ENCODE measurements at places on chromosomes 5 and 9.

DNA sequence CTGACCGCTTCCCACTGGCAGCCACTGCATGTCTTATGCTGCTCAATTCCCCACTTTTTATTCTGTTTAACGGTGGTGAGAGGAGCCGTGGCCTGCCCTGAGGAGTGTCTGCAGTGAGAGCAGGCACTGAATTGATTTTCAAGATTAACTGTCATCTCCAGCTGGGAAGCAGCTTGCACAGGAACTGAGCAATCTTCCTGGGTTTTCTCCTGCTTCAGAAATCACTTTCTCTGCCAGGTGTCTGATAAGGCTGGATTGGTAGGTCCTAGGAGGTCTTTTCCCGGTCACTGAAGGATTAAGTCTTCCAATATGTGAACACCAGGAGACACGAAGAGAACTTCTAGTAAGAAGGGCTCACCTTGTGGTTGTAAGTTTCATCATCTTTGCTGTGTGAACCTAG is 181.1 kb upstream of the RAD23B start:
- no peak for DNase-seq

DNA sequence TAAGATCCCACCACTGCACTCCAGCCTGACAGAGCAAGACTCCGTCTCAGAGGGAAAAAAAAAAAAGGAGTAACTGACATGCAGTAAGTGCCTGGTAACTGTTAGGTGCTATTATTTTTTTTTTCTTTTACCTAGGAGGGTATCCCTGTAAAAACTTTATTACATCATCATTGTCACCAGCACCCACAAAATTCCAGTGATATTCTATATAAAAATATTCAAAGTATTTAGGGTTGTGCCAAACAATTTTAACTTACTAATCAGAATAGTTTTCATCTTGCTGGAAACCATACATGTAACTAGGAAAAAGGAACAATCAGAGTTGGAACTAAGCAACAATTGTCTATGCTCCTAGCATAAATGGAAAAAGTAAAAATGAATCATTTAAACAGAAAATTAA is 112.4 kb downstream of the SSBP2 start:
- no peak for DNase-seq

DNA sequence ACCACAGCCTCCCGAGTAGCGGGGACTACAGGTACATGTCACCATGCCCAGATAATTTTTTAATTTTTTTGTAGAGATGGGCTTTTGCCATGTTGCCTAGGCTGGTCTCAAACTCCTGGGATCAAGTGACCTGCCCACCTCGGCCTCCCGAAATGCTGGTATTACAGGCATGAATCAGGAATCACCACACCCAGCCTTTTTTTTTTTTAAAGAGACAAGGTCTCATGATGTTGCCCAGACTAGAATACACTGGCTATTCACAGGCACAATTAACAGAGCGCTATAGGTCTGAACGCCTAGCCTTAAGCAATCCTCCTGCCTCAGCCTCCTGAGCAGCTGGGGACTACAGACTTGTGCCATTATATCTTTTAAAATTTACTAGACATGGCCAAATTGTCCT is 36.1 kb downstream of the GEMIN5 start:
- no peak for DNase-seq

- no peak for DNase-seq
Measured at GRCh38 chr5:151449839-151450238, 2.4 kb downstream of the SLC36A1 start.

DNA sequence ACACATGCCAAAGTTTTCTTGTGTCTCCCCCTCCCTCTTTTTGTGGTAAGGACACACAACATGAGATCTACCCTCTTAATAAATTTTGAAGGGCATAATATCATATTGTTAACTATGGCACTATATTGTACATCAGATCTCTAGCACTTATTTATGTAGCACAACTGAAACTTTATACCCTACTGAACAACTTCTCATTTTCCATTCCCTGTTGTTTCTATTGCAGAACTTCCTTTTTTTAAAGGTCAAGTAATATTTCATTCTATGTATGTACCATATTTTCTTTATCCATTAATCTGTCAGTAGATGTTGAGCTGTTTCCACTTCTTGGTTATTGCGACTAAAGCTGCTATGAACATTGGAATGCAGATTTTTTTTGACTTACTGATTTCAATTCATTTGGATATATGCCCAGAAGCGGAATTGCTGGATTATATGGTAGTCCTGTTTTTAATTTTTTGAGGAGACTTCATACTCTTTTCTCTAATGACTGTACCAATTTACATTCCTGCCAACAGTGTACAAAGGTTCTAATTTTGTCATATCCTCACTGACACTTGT is 305.3 kb downstream of the PRR16 start:
- DNase-seq, result peak; percentile 4

GRCh38 chr5:83197326-83197967 is 120.1 kb downstream of the XRCC4 start:
- no peak for DNase-seq

GRCh38 chr5:143569213-143569701 is 165.8 kb upstream of the NR3C1 start:
- no peak for DNase-seq

- no peak for DNase-seq
Measured at GRCh38 chr5:175235251-175235960, 208.6 kb downstream of the DRD1 start.

GRCh38 chr5:93512799-93513198 is 68.2 kb downstream of the NR2F1-AS1 start:
- DNase-seq, result no peak

- no peak for DNase-seq
Measured at GRCh38 chr5:54793468-54794134, 191.8 kb downstream of the ESM1 start.
